ENCODE measurements at places on chromosomes 16 and 17.

DNA sequence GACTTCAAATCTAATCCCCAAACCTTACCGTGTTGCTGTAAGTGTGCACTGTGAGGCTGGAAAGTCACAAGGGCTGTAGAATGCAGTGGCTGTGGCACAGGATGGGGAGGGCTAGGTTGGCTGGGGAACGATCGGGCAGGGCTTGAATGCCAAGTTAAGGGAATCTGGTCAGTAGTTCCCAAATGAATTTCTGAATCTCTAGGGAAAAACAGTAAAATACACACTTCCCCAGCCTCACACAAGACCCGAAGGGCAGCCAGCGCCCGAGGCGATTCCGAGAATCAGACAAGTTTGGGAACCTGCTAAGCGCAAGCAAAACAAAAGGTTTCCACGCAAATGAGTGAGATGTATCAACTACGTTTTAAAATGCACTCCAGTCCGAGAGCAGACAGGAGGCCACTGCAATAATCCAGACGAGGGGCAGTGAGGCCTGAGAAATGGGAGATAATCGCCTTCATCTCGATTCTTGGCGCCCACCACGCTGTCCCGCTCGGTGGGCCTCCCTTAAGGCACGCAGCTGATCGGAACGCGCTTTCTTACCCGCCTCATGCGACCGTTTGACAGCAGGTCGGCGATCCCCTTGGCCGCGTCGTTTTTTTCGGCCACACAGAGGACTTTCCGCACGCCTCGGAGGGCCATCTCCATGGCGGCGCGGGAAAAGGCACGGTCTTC is 599 bp downstream of the TOP3A start:
- DNase-seq: peak; percentile 19

GRCh38 chr17:51912939-51913338 is 245.6 kb downstream of the CA10 start:
- DNase-seq: no peak

- peak; percentile 64 for DNase-seq
Measured at GRCh38 chr17:7220593-7221277, 997 bp downstream of the ACADVL start.

GRCh38 chr17:48137656-48138055 is 30.1 kb downstream of the SNX11 start:
- DNase-seq: no peak

DNA sequence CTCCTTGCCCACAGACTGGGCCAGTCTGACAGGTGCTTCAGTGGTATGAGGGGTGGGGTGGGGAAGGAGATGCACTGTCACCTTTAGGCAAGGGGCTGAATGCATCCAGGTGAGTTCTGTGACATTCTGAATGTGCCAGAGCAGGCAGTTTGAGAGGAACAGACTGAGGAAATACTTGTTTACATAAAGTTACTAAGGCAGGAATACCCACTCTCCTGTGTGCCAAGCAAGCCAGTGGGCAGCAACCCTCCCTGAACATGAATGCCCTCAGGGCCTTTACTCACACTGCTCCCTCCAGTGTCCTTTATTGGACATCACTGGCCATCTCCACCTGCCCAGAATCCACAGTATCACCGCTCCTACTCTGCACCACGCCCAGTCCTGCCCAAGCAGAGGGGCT is 33.1 kb upstream of the ULK2 start:
- DNase-seq: no peak

GRCh38 chr17:31321481-31321880 is at the start of gene EVI2A:
EVI2A (minus strand) TSS chr17:31321622; CDS start chr17:31319013, 2,609 bp downstream.
- peak; percentile 69 for DNase-seq

DNA sequence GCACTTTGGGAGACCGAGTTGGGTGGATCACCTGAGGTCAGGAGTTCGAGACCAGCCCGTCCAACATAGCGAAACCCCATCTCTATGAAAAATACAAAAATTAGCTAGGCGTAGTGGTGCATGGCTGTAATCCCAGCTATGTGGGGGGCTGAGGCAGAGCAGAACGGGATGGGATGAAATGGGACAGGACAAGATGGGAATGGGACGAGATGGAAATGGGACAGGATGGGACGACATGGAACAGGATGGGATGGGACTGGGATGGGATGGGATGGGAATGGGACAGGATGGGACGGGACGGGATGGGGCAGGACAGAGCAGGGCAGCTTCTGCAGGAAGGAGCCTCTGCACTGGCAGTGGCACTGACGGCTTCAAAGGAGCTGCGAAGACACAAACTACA is 106.1 kb downstream of the ANKRD11 start:
- no peak for DNase-seq

DNA sequence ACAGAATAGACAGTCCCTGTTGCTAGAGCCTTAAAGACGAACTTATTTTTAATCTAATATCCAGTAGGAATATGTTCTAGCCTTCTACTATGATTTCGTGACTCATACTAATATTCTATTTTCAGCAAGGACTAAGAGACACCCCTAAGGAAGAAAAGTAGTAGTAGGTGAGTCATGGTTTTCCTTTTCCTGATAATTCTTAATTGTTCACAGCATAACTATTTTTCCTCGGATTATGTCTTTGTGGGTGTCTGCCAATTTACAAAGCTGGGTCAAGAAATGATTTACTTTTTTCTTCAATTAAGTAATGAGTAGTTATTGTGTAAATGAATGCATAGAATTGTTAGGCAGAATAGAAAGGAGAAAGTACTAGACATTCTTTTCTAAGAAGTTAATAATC is 292.2 kb downstream of the TOX3 start:
- no peak for DNase-seq

GRCh38 chr17:17691468-17692263 is 10.4 kb downstream of the RAI1 start:
- DNase-seq: no peak

GRCh38 chr16:67260426-67261063 is 11.8 kb downstream of the SLC9A5 start:
- DNase-seq: no peak

GRCh38 chr17:18185832-18186626 is 2.4 kb downstream of the ALKBH5 start:
- no peak for DNase-seq

DNA sequence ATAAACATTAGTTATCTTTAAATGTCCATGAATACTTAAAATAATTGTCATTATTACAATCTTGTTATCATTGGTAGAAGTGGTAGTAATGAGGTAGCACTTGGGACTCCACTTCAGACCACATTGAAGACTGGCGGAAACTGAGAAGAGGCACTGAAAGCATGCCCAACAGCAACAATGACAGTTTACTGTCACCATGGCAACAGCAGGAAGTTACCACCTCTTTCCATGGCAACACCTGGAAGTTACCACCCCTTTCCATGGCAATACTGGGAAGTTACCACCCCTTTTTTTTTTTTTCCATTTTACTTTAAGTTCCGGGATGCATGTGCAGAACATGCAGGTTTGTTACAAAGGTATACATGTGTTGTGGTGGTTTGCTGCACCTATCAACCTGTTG is 494.9 kb upstream of the RBFOX1 start:
- DNase-seq: no peak

DNA sequence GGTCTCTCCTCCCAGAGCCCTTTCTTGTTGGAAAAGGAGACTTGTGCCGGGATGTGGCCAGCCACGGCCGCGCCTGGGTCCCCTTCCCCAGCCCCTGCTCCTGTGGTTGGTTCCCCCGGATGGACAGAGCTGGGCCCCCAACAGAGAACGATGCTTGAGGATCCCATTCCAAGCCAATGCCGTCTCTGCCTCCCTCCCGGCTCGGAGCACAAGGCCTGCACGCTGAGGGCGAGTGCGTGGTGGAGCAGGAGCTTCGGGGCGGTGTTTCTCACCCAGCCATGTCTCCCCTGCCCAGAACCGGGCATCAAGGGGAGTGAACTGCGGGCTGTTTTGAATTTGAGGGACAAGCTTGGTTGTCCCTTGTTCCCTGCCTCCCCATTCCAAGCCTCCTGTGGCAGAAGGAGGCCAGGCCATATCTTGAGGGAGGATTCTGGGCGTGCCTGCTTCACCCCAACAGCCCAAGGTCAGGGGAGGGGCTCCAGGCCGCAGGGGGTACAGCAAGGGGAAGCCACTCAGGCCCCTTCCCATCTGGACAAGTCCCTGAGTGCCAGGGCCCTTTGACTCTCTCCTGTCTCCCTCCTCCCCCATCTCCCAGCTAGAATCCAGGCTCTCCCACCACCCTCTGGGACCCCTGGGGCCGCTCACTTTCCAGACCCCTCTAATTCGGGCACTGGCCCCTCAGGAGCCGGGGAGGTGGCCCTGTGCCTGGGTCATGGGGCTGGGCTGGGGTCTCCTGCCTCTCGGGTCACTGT is 43.6 kb downstream of the SOCS3 start:
- no peak for DNase-seq

DNA sequence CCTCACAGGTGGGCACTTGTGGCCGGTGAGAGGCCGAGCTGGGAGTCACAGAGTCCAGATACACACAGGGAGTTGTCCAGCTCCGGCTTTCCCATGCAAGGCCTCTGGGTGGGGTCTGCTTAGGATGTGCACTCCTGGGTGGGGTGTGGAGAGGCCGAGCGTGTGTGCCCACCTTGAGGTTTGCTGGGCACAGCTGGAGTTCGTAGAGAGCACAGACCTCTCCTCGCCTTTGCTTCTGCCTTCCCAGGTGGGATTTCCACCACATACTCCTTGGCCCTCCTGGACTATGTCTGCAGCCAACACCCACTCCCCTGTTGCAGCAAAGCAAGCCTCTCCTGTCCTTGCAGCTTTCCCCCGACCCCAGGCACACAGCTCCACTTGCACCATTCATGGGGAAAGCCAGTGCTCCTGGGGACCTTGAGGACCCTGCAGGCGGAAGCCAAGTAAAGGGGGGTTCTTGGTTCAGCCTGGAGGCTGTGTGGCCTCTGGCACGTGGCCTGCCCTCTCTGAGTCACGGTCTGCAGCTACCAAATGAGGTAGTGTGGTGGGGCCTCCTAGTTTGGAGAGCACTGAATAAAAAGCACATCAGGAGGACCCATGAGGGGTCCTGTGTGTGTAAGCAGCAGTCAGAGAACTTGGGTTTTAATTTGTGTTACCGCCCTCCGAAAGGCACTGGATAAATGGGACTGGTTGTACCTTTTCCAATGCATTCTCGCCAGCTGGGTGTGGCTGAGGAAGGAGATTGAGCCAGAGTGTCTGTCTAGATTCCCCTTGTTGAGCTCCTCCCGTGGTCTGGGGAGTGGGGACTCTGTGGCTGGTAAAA is 31.5 kb downstream of the MPRIP start:
- no peak for DNase-seq
